Activated T-cell treated with anti-CD3 and anti-CD28 coated beads, Interleukin-2, amount 50 U/mL, for 1 hour (primary cell): ENCODE measurements at places on chromosomes 5 and 9.

GRCh38 chr9:126615791-126616447 is 2.2 kb downstream of the LMX1B start:
- DNase-seq: no peak

GRCh38 chr9:68429631-68430030 is 73.2 kb downstream of the PGM5 start:
- DNase-seq: no peak

DNA sequence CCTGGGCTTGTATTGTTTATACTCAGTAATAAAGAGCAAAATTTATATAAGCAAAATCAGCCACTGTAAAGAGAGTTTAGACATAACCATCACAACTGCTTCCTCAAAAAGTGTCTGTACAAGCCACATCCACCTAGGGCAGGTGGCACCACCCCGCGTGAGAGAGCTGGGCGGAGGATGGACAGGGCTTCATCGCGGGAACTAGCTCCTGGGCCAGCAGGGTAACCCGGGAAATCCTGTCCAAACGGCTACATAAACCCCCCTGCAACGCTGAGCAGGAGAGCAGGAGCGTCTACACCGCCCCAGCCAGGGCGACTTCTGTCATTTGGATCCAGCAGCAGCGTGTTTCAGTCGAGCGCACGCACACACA is 1.3 kb downstream of the SLC6A3 start:
- no peak for DNase-seq

DNA sequence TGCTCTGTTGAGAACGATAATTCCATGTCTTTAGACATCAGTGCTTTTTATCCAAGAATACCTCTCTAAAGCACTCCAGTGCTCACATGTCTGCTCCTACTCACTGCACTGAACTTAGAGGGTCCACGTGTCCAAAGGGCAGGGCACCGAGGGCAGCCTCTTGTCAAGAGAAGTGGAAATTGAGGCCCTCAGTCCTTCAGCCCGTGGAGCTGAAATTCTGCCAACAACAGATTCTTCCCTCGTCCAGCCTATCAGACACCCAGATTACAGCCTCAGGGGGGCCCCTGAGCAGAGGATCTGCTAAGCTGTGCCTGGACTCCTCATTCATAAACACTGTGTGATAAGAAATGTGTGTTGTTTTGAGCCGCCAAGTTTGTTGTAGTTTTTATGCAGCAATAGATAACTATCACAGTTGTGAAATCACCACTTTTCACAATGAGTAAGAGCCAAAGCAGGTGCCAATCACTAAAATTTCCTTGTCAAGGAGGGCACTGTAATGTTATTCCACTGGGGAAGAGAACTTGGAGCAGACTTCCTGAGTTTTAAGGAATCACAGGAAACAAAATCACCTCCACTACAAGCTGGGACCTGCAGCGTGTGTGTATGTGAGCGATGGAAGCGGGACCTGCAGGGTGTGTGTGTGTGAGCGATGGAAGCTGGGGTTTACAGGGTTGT is 58.8 kb upstream of the IGFBPL1 start:
- DNase-seq: no peak

GRCh38 chr5:125140855-125141254 is 394.4 kb upstream of the ZNF608 start:
- no peak for DNase-seq

GRCh38 chr5:515273-515836 is 8.9 kb downstream of the SLC9A3 start:
- no peak for DNase-seq
